ENCODE measurements at places on chromosomes 5 and 9.
A peak's percentile ranks its signal among the peaks of the same experiment; 100 is the strongest.

- no peak for DNase-seq
Observed at GRCh38 chr9:88710449-88710848, 175.5 kb downstream of the NXNL2 start.

DNA sequence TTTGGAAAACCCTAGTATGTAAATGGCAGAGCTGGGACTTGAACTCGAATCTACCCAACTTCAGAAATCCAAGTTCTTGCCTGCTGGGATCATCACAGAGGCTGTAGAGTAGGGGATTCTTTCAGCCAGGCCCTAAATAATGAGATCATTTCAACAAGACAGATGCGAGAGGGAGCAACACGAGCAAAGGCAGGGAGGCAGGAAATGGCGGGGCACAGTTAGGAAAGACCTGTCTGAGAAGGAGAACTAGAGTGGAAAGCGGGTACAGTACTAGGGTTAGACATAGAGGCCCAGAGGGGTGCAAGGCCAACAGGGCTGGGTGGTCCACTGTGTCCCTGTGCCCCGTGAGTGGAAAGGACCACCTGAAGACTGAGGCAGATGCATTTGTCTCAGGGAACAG, 46.1 kb downstream of the MVB12B start:
- no peak for DNase-seq

GRCh38 chr5:77186652-77187370, 23.7 kb upstream of the PDE8B start:
- DNase-seq = no peak

- no peak for DNase-seq
Observed at GRCh38 chr9:85586684-85587083, 155.1 kb downstream of the AGTPBP1 start.

GRCh38 chr5:6792376-6792775, 79.1 kb downstream of the TENT4A start:
- no peak for DNase-seq

- DNase-seq = no peak
Observed at GRCh38 chr5:74222806-74223205, 417.7 kb downstream of the ENC1 start.

- DNase-seq = peak; percentile 6
Observed at GRCh38 chr5:84535281-84535680, 150.6 kb upstream of the EDIL3 start.

GRCh38 chr5:36723912-36724311, 117.5 kb downstream of the SLC1A3 start:
- DNase-seq = no peak

DNA sequence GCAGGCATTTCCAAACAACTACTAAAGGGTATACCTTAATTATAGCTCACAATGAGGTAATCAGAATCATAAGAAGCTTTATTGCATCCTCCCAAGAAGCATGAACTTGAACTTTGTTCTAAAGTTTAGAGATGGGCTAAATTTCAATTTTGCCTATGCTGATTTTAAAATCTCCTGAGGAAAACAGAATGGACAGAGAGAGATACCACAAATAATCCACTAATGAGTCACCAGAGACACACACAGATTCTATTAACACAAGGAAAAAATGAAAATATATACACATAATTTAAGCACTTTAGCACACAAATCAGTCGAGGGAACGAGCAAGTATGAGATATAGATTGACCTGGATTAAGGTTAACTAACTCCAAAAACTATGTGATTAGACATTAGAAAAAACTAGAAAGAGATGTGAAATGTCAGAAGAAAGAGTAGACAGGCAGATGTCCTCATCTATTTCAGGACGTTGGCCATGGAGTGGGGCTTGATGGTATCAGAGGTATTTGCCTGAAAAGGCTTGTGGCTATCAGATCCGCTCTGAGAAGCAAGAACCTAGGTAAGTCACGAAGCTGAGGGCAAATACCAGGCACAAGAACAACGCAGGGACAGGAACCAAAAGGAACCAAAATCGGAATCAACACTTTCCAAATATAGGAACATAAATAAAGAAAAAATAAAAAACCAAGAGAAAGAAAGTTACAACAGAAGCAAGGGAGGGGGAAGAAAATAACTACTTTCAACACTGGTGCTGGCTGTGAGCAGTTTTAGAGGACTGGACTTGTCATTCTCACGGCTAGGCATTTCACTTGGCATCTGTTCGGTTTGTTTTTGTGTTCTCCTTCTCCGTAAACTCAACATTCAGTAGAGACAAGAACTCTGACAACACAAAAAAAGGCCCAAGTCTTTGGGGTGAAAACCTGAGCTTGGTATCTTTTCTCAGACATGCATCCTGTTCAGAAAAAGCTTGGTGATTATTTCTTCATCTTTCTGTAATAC, 294.6 kb upstream of the PUM3 start:
- DNase-seq = no peak

DNA sequence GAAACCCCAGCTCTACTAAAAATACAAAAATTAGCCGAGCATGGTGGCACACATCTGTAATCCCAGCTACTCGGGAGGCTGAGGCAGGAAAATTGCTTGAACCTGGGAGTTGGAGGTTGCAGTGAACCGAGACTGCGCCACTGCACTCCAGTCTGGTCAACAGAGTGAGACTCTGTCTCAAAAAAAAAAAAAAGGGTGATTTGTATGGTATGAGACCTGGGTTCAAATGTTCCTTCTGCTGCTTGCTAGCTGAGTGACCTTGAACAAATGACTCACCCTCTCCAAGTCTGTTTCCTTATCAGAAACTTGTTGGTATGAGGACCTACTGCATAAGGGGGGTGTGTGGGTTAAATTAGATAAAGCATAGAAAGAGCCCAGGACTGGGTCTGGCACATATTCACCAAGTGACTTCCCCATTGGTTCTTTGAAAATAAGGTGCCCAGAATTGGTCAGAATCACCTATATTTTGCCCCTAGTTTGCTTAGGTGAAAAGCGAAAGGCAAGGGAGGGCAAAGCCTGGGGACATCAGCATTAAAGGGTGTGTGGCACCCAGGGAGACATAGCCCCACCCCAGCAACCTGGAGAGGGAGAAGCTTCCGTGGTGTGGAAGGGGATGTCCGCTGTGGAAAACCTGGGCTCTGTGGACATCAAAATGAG, 9.9 kb downstream of the SLC25A25 start:
- no peak for DNase-seq

DNA sequence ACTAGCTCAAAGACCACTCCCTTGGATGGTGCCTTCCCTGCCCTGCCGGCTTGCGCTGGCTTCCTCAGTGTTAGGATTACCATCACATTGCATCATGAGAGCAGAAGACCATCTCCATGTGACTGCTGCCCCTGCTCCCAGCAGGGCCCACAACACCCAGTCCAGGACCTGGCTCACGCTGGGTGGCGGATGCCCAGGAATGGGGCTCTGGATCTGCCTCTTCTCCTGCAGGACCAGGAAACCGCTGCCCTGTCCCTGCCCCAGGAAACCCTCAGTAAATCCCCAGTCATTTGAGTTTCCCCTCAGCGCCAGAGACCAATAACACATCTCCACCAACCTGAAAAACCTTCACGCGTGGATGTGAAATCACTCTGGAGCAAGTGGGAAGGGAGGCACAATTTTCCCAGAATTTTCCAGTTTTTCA, 3.3 kb upstream of the RNF44 start:
- no peak for DNase-seq

GRCh38 chr5:133141746-133142145, 89.9 kb downstream of the HSPA4 start:
- no peak for DNase-seq
